ENCODE measurements at places on chromosomes 12 and 14.

- DNase-seq, result no peak
These were observed 9.8 kb downstream of the KMT5A start for GRCh38 chr12:123393747-123394146.

- DNase-seq, result no peak
These were observed 14.1 kb upstream of the GALNT9 start for GRCh38 chr12:132343294-132344004.

DNA sequence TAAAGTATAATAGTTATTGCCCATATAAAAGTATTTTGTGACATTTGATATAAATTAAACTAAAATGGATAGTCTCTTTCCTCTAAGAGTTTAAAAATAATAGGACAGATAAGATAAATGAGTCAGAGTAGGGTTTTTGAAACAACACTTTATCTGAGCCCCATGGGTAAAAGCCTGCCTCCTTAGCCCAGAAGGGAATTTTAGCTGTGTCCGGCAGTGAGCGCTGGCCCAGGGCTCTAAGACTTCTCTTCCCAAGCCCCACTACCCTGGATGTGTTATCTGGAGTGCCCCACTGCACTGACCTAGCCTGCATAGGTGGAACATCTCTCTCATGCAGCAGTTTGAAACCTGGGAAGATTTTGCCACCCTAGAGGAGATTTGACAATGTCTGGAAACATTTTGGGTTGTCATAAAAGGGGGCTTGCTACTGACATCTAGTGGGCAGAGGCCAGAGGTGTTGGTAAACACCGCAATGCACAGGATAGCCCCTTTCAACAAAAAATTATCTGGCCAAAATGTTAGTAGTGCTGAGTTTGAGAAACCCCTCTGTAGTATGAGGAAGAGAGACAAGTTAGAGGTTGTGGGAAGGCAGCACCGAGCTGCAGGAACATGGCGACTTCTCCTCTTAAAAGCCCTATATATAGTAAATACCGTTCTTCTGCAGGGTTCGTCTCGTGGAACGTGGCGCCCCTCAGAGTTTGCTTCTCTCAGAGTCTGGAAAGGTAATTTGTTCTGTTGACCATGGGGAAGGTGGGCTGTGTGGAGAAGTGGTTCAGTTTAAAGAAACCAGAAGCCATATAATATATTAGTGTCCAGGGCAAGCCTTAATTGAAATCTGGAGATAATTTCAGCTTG, 29.3 kb upstream of the ATF1 start:
- DNase-seq, result no peak

DNA sequence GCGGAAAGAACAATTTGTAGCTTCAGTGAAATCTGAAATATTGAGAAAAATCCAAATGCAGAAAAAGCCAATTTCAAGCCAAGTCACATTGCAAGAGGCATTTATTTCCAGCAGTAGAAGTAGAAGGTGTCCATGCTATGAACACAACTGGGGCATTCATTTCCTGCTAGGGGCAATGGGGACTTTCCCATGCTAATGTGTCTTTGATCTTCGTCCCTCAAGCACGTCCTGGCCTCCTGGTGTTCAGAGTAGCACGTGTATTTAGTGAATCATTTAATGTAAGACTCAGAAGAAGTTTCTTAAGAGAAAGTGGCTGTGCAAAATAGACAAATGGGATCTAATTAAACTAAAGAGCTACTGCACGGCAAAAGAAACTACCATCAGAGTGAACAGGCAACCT, 267.9 kb downstream of the TMEM132C start:
- no peak for DNase-seq

DNA sequence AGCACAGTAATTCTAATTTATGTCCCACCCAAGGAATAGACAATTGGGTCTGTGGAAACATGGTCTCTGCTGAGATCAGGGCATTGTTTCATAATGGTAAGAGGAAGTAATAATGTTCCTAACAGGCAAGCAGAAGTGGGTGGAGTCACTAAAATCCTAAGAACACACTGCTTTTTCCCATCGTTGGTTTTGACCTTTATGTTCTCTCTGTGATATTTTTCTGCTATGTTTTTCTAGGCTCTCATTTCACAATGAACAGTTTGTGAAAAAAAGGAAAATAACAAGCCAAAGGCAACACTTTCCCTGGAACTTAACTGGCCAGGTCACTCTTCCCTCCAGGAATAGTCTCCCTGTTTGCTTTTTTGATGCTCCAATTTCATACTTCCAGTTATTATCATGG, 80.6 kb upstream of the OVCH1 start:
- DNase-seq, result no peak

- DNase-seq, result no peak
These were observed 92.4 kb downstream of the SPTSSA start for GRCh38 chr14:34369648-34370030.

GRCh38 chr12:51171884-51172514, 936 bp downstream of the TFCP2 start:
- DNase-seq, result no peak

DNA sequence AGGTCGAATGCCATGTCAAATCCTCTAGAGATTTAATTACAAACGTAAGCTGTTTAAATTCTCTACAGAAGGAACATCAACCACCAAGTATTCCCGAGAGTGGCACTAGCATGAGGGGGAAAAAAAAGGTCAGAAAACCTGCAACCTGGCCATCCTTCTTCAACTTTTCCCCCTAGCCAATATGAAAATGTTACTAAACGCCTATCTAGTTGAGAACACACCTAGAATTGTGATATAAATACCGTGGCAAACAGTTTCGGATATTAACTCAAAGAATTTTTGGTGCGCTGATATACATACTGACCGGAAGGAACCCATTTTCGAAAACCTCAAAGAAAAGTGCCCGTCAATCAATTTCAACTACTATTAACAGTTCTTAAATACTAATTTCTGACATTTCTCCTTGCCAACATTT, 1.8 kb downstream of the HNRNPC start:
- DNase-seq, result no peak

- no peak for DNase-seq
These were observed 1.5 kb downstream of the P3H3 start for GRCh38 chr12:6829536-6830220.

GRCh38 chr12:56104815-56105608, 653 bp downstream of the PA2G4 start:
- no peak for DNase-seq

DNA sequence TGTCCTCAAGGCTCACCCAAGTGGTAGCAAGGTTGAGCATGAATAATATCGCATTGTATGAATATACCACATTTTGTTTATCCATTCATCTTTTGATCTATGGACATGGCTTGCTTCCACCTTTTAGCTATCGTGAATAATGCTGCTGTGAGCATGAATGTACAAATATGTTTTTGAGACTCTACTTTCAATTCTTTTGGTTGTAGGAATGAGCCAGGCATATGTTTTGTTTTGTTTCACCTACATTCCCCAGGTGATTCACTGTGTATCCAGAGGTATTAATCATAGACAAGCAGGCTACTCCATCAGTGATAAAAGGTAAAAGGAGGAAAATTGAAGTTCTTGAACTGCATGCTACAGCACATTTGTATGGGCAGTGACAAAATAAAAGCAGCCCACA, 35.8 kb downstream of the CDKL1 start:
- DNase-seq, result no peak

- DNase-seq, result peak; percentile 70
These were observed 257.8 kb upstream of the BTG1 start for GRCh38 chr12:92403210-92404175.

DNA sequence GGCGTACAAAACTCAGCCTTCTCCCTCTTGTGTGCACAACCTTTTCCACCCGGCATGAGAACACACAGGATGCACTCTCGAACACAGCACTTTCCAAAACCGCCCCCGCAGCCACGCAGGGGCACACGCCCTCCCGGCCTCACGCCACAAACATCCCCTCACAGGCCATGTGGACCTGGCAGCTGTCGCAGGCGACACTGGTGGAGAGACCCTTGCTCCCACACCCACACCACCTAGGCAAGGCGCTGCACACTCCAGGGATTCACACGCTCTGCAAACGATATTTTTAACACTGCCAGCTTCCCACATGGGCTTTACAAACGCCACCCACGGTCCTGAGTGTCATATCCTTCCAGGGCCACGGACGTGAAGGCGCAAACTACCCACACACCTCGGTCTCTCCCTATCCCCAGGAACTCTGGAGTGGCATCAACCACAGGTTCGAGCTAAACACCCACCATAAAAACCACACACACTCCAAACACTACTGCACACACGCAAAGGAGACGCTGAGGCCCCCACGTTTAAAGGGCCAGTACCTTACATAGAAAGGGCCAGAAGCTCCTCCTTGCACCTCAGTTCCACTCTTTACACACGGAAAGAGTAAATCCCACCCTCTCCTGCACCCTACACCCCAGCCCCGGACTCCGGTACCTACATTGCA, 12.4 kb upstream of the ITGB7 start:
- DNase-seq, result peak; percentile 61

GRCh38 chr12:120713861-120714482, 3.7 kb downstream of the UNC119B start:
- DNase-seq, result peak; percentile 73

DNA sequence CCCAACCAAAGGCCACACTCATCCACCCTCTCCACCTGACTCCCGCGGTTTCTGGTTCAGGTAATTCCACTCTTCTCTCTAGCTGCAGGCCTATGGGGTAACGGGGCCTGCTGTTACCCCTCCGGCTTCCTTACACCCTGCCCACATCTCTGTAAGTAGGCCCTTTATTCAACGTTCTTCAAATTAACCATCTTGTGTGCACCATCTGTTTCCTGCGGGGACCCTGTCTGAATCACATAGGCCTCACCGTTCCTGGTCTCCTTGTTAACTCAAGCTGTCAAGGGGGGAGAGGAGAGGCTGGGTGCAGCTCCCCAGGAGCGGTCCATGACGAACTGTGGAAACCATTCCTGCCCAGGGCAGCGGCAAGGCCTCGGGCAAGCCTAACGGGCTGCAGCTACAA, 9.3 kb upstream of the DLK1 start:
- DNase-seq, result no peak

- no peak for DNase-seq
These were observed 14.4 kb downstream of the AREL1 start for GRCh38 chr14:74698465-74698864.

GRCh38 chr12:117622741-117623140, 261.3 kb upstream of the NOS1 start:
- no peak for DNase-seq

- no peak for DNase-seq
These were observed at the start of gene NEUROD4 for GRCh38 chr12:55019784-55020183. Gene NEUROD4, plus strand, starts transcription at chr12:55019974. Its CDS starts 6,466 bp downstream, at chr12:55026440.

DNA sequence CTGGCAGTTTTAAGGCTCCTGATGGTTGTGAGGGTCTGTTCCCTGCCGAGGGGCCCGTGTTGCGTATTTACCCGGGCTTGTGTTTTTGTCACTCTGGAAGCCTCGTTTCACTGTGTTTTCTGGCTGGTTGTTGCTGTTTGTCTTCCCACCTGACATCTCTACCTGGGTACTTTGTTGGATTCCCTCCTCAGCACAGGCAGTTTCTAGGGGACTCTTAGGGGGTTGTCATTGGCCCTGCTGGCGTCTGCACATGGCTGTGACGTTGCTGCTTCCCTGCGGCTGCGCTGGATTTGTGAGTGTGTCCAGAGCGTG, 6.4 kb downstream of the FBRSL1 start:
- no peak for DNase-seq

- no peak for DNase-seq
These were observed 228.0 kb downstream of the NELL2 start for GRCh38 chr12:44647917-44648690.

DNA sequence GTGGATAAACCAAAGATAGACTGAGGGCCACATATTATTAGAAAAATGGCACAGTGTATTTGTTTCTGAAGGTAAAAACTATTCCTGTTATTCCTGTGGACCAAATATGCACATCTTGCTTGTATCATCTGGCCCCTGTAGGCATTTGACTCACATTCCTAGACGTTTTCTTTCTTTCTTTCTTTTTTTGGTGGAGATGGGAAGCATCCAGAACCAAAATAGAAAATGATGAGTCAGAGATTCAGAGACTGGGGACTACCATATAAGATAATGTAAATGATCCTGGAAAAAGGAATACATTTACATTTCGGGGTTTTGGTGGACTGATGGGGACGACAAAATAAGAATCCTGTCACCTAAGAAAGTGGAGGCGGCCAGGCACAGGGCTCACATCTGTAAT, 24.2 kb downstream of the TRIM9 start:
- DNase-seq, result no peak

- no peak for DNase-seq
These were observed 45.4 kb upstream of the CCND2 start for GRCh38 chr12:4228122-4228580.

GRCh38 chr12:50018968-50019367, 6.3 kb downstream of the RACGAP1 start:
- no peak for DNase-seq

- DNase-seq, result no peak
These were observed 60.5 kb downstream of the APPL2 start for GRCh38 chr12:105175397-105175990.

- no peak for DNase-seq
These were observed 15.1 kb downstream of the BMAL2 start for GRCh38 chr12:27347779-27348178.

DNA sequence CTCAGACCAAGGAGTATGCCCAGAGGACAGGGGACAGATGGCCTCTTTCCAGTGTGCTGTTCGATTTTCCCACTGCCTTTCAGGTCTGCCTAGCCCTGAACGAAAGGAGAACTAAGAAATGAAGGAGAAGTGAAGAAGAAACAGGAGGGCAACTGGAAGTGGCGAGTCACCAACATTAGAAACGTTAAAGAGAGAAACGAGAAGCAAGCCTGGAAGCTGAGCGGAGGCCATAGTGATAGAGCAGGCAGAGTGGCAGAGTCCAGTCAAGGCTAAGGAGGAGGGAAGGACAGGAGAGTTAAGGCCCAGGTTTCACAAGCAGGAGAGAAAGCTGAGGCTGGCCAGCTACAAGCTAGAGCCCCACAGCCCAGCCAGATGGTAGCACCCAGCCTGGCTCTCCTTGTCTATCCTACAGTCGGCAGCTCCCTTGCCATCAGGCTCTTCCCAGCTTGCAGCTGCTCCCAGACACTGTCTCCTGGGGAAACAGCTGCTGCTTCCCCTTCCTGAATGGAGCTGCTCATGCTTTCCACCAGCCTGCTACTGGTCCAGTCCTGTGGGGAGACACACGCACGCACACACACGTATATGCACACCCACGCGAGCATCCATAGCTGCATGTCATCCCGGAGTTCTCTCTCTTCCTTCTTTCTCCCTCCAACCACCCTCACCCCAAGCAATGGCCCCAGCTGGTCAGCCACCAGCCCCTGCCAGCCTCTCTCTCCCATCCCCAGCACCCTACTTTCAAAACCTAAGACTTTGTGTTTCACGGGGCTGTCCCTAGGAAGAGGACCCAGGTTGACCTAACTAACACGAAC, 139.7 kb upstream of the CCND2 start:
- DNase-seq, result no peak

DNA sequence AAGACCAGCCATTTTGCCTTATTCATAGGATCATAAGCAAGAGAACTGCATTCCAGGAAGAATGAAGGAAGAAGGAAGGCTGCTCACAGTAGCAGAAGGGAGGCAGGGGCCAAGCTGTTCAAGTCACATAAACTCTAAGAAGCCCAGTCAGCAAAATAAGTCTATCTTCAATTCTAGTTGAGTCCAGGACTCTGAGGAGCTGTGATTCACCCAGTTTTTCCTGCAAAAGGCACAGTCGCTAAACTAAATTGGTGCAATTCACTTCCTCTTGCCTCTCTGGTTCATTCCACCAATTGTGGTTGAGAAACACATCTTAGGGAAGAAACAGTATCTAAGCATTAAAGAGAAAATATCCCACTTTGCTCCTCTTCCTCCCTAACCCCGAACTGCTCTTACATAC, 9.8 kb downstream of the ZNF641 start:
- no peak for DNase-seq

Measured in naive thymus-derived CD8-positive, alpha-beta T cell (primary cell).